ENCODE measurements at places on chromosomes 3 and 15.

DNA sequence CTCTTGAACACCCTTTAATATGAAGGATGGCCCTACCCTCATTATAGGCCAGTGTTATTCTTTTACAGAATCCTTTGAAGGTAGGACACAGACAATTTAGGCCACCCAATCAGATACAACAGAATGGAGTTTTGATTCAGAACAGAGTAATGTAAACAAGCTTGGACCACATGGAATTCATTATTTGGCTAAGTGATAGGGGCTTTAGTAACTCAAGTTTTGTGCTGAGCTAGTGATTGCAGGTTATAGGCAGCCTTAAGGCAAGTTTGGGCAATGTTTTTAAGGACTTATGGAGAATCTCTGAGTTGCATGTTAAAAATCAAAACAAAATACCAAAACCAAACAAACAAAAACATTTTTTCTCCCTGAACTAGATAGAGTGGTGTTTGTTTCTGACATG lies 312.1 kb upstream of the ROBO1 start:
- no peak for DNase-seq

DNA sequence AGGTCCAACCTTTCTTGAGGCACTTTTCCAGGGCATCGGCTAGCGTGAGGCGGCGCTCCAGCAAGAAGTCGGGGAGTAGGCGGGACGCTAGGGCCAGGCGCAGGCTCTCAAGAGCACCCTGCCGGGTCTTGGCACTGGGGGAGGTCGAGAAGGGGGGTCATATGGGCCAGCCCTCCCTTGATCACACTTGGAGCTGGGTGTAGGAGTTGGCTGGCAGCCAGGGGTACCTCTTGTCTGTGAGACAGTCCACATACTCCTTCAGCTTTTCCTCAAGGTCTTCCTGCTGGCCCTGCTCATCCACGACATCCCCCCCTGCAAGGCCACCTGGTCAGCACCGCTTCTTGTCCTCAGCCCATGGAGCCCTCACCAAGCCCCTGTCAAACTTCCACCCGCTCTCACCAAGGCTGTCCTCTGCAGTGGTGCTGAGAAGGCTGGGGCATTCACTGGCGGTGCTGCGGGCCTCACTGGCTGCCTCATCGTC lies 2.0 kb downstream of the IFRD2 start:
- DNase-seq, result no peak

DNA sequence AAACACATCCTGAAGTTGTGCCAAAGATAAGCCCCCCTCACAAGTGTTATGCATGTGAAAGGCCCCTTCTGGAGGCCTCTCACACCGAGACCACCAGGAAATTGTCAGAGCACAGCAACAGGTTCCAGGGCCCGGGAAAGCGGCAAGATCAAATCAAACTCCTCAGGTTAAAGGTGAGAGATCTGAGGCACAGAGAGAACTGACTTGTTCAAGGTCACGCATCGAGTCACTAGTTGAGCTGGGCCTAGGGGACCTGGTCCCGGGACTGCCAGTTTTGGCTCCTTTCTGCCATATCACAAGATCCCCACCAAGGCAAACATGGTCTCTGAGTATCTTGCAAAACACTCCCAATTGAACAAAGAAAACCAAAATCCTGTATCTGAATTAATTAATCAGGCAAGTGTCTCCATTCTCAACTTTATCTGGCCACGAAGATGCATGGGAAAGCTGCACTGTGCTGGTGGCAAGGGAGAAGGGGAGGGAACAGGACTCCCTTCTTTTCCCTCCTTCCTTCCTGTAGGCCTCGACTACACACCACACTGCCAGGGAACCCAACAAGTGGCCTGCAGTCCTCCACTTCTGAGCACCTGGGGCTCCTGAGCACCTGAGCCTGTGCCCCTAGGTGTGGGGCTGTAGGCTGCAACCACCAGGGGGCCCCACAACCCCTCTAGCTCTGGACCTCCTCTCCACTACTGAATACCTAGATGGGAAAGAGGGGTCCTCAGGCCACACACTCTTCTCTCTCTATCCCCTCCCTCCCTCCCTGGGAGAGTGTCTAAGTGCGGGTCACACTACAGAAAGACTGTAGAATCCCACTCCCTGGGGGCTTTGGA lies 37.3 kb downstream of the ANP32A start:
- peak; percentile 63 for DNase-seq

- DNase-seq, result no peak
Measured at GRCh38 chr15:99253381-99254090, 2.3 kb downstream of the LRRC28 start.

- no peak for DNase-seq
Measured at GRCh38 chr3:11900824-11901223, 54.1 kb upstream of the TAMM41 start.

GRCh38 chr3:127063916-127064315 lies 81.0 kb downstream of the PLXNA1 start:
- DNase-seq, result no peak
